SK-N-SH treated with all-trans-retinoic acid at 6 μM for 48 hours (cell line): ENCODE measurements at places on chromosomes 7 and 10.

DNA sequence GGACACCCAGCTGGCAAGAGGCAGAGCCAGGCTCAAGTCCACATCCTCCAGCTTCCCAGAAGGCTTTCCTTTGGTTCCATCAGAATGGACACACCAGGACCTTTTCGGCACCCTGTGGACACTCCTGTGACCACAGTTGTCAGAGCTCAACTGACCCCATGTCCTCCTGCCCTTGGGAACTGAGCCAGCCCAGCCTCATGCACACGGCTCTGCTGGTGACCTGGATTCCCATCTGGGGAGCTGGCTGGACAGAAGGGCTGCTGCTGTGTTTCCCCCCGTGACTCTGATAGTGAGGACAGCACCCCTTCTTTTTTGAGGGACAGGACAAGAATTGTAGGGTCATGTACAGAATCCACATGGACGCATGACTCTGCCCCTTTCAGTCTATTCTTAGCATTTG is 289.2 kb downstream of the WDR37 start:
- no peak for ATAC-seq

DNA sequence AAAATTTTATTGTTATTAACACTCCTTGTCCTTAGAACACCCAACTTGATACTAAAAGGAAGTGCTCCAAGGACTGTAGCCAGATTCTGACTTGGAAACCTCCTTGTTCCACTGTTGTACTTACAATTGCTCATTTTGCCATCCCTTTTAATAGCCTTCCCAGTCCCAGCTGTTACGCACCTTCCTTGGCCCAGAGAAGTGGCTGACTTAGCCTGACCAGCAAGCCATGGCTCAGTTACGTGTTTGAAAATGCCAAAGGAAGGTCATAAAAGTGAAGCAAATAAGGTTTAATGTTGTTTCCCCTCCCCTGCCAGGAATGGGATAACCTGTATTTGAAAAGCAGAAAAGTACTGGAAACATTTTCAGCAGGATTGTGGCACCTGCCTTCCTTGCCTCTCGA is 3.7 kb upstream of the ANKRD1 start:
- ATAC-seq, result no peak

GRCh38 chr10:104337985-104338735 is at the start of gene ITPRIP:
Gene ITPRIP (minus strand): TSS chr10:104338465. CDS start chr10:104316051, 22,414 bp downstream.
- peak; percentile 86 for ATAC-seq

- ATAC-seq, result peak; percentile 91
These were observed 131.9 kb downstream of the CALCR start for GRCh38 chr7:93442478-93443224.

GRCh38 chr10:92356041-92356440 is 65.1 kb downstream of the MARCHF5 start:
- no peak; the same call in 2 of the 3 replicates for ATAC-seq

- no peak for ATAC-seq
These were observed 203.9 kb downstream of the MALRD1 start for GRCh38 chr10:19252531-19252930.

GRCh38 chr10:120926611-120927010 is 75.4 kb downstream of the WDR11 start:
- ATAC-seq, result no peak

GRCh38 chr10:11535346-11535959 is 76.0 kb downstream of the USP6NL start:
- ATAC-seq, result no peak
